ENCODE measurements at places on chromosomes 12 and 14.
A peak's percentile ranks its signal among the peaks of the same experiment; 100 is the strongest.

DNA sequence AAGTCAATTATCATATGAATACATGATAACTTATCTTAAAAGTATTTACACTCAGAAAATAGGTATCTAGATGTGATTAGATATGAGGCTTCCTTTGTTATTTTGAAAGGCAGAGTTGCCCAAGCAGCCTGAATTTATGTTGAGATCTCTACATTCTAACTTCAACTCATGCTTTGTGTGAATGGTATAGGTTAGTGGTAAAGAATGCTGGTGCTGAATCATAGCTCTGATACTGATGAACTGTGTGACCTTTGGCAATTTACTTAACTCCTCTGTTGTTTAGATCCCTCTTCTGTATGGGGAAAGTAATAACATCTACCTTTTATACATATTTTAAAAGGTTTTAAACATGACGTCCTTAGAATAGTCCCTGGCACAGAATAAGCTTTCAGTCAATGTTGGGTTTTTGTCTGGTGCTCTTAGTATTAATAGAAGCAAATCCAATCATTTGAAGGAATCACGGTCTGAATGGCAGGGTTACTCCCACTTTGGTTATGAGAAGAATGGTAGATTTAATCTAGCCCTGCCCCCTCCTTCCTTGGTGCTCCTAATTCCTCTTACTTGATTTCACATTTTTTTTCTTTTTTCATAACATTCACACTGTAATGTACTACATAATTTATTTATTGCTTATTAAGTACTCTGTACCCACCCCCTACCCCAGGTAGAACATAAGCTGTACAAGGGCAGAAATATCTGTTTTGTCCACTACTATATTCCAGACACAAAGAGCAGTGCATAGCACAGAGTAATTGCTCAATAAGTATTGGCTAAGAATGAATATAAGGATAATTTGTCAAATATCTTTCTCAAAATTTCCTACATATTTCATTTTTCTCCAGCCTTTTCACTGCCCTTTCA lies 203.3 kb upstream of the KRR1 start:
- no peak for DNase-seq

- DNase-seq = no peak
Measured at GRCh38 chr14:45201905-45202304, 51.1 kb downstream of the MIS18BP1 start.

DNA sequence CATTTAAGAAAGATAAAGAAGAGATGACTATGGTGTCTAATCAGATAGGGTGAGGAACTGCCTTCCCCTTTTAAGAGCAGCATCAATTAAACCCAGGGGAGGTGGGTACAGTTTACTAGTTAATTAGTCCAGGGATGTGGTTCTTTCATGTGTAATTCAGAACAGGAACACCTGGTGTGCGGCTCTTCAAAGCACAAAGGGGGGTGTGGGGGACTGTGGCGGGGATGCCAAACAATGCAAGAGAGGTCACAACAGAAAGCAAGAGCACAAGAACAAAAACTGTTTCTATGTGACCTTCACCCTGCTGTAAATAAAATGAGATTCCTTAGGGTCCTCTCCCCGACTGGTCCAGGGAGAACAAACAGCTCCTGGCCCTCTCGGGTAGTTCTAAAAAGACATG lies 183.9 kb upstream of the SOX5 start:
- peak; percentile 48 for DNase-seq

DNA sequence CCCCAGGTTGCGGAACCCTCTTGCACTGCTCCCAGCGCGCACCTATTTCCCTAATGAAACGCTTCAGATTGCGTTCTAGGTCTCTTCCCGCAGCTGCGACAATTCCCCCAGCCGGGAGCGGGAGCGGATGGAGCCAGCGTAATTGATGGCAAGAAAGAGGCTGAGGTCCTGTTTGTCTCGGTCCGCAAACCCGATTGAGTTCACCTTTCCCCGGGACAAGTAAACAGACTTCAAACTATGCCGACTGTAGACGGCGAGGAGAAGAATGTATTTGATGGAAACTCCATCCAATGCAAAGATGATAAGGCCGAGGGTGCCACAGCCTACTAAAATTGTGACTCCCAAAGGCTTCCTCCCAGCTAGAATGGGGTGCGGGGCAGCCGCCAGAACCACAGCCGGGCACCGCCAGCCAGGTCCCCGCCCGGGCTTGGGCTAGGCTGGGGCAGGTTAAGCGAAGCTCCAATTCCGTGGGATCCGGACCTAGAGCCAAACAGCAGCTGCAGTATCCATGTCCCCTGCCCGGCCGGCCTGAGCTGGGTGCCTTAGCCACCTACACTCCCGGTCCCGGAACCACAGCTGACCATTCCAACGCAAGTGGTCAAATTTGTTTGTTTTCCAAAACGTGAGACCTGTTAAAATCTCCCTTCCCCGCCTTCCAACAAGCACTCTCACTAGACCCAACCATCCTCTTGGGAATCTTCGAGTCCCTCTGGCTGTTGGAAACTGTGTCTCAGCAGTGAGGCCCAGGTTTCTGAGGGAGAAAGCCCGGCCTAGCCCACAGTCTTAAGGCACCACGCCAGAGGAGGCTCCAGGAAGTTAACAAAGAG lies 5.5 kb downstream of the NKX2-1 start:
- DNase-seq = peak; percentile 87

- no peak for DNase-seq
Measured at GRCh38 chr14:68653804-68654203, 139.1 kb downstream of the ZFP36L1 start.
